Stimulated activated CD8-positive, alpha-beta memory T cell treated with anti-CD3 and anti-CD28 coated beads, Interleukin-15, amount 100 ng/mL, for 4 hours (primary cell): ENCODE measurements at places on chromosomes 12 and 14.

GRCh38 chr14:39680777-39681176, 248.5 kb upstream of the FBXO33 start:
- no peak for DNase-seq

DNA sequence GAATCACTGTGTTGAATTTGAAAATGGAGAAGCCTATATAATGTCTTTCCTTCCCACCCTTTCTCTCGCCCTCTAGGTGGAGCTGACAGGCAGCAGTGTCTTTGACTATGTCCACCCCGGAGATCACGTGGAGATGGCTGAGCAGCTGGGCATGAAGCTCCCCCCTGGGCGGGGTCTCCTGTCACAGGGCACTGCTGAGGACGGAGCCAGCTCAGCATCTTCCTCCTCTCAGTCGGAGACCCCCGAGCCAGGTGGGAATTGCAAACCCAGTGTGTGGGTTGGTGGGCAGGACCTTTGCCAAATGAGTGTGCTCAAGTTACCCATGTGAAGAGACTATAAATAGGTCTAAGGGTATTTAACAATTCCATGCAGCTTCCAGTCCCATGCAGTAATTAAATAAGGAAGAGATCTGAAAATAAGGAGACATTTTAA, 274.7 kb downstream of the EGLN3 start:
- no peak for DNase-seq

DNA sequence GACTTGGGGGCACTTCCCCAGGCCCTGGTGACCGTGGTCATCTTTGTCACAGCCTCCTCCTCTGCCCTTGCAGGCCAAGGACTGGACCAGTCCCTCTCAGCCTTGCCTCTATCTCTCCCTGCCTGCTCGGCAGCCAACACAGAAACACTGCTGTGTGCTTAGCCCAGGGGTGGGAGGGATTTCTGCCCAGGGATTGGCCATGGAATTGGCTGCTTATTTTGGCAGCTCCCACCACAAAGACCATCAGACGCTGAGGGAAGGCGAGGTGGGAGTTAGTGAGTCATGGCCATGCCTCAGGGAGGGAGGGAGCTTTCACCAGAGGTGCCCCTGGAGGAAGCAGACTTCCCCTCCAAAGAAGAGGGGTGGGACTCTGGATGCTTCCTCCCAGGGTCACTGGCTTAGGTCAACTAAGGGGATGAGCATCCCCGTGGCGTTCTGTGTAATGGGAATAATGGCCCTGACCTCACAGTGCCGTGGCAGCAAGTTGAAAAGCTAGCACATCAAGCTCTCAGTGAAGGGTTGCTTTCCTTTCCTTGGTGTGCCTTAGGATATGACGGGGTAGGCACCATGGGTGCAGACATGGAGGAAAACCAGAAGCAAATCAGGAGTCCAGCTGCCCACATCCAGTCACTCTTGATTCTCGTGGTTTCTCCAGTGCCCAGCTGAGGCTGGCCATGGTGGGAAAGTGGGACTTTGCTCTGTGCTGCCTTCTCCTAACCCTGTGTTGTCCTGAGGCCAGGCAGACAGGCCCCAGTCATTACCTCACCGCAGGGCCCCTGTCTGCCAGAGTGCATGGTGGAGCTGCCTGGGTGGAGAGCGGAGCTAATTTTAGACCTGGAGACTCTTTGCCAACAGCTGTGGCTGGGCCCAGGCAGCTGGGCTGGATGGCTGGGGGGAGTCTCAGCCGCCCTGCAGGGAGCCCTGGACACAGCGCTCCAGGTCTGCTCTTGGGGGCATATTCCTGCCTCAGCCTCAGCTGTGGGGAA, 21.4 kb downstream of the B4GALNT3 start:
- no peak for DNase-seq

DNA sequence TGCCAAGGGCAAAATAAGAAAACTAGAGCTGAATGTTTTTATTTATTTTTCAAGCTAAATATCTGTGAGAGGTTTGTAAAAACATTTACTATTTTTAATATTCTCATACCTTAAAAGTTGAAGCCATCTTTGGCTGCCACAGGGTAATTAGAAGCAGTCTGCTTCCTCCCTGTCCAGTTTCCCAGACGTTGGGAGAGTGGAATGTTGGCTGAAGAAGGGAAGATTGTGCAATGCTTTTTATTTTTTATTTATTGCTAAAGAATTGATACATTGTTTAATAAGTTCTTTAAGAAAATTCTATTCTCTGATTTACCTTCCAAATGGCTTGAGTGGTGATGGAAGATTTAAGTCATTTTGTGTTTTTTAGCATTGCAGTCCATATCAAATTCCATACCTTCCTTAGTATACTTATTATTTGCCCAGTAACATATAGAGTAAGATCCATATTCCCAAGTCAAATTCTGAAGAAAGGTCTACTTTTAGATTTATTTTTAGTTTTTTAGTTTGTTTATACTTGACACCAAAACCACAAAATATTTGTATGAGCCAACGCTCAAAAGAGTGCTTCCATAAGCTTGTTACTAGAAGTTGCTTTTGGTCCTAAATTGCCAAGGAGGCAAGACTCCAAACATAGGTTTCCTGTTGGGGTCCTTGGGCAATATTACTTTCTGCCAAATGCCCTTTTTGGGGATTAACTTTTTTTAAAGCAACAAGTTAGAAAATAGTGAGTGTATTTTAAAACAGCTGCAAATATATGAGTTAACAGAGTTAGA, 124.0 kb upstream of the CPM start:
- DNase-seq = no peak

DNA sequence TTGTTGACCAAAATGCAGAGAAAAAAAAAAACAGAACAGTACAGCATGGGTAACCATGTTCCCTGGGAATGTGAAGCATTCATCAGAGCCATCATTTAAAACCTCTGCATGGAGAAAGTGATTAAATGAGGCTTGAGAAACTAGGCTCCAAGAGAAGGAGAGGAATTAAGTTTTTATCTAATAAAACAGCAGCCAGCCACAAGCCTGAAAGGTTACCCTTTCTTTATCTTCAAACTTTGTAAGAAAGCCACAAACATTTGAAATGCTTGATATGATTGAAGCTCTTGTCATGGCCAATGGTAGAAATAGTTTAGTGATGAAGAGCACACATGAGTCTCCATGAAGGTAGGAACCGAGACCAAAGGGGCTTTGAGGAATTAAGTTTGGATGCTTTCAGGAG, 144.9 kb upstream of the SYT1 start:
- no peak for DNase-seq

- DNase-seq = no peak
Observed at GRCh38 chr14:89139404-89140247, 277.4 kb downstream of the FOXN3 start.

- DNase-seq = no peak
Observed at GRCh38 chr12:38695057-38695456, 210.3 kb downstream of the CPNE8 start.

- no peak for DNase-seq
Observed at GRCh38 chr14:76390621-76391020, 14.7 kb downstream of the ESRRB start.

DNA sequence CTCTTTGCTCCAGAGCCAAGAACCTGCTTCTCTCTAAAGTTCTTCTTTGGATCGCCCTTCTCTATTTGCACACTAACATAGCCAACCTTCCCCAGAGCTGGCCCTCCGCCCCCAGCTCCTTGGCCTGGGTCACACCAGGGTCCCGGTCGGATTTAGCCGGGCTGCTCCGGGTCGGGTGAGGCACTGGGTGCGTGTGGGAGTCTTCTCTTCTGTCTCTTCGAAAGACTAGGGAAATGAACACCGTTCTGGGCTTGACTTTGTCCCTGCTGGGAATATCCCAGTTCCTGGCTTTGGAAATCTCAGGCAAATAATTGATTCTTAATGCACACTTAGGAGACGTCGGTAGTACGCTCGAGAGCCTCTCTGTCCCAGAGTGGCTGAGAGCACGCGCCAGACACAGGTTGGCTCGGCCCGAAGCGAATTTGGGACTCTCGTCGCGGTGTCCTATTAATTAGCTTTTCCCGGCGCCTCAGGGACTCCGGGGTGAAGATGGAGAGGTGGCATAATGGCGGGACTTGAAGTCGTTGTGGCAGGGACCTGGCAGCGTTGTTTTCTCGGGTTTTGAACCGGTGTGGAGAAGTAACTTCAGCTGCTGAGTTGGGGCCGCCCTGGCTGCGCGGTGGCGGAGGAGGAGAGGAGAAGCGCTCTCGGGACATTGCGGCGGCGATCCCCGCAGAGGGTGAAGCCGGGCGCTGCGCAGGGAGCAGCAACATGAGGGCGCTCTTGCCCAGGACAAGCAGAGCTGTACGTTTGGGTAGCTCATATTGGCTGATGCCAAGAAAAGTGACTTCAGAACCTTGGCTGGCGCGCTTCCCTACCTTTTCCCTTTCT, 7.5 kb downstream of the FOXG1 start:
- DNase-seq = no peak

GRCh38 chr12:51864833-51865670, 16.5 kb upstream of the FIGNL2 start:
- no peak for DNase-seq

DNA sequence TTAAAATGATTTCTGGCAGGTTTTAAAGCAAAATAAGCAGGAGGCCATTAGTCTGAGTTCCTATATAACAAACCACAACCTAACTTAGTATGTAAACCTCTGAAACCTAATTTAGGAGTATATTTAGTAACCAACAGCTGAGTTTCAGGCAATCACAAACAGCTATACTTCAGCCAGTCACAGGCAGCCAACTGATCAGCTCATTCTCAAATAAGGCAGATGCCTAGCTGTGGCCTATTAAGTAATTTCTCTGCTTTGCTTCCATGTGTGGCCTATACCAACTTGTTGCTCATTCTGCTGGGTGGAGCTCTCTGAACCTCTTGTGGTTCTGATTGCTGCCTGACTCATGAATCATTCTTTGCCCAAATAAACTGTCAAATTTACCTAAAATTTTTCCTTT, 408.9 kb upstream of the FBXO33 start:
- no peak for DNase-seq

- no peak for DNase-seq
Observed at GRCh38 chr14:35215110-35215813, 76.9 kb upstream of the PSMA6 start.

- no peak for DNase-seq
Observed at GRCh38 chr14:20934148-20934762, 21.0 kb upstream of the RNASE2 start.
